ENCODE measurements at places on chromosomes 7 and 10.

GRCh38 chr10:95560278-95561176 is 644 bp downstream of the SORBS1 start:
- no peak for DNase-seq

DNA sequence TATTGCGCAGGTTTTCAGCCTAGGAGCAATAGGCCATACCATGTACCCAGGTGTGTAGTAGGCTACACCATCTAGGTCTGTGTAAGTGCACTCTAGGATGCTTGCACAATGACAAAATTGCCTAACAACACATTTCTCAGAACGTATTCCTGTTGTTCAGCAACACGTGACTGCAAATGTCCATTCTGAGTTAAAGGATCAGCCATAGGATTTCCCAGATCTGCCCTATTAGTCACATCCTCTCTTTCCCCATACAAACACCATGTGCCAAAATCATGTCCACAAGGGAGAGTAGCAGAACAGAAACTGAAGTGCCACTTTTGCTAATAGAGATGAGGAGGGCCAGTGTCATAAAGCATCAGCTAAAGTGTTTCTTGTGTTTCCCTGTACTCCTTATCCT is 42.6 kb upstream of the AMPH start:
- no peak for DNase-seq

DNA sequence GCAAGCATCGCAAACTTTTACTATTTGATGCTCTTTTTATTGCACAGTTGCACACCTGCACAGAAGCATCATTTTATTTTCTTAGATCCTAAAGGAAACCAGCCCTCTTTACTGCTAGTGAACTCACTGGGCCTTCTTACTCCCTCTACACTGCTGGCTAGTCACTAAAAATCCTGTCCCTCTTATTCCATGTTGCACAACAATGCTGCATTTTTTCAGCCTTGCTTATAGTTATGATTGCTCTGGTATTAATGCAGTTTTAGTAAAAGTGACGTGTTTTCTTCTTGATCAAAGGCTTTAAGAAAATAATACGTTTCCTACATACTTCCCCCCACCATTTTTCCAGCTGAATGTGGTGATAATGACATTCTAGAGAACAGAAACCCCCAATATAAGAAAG is 132.9 kb upstream of the FAM3C start:
- no peak for DNase-seq

DNA sequence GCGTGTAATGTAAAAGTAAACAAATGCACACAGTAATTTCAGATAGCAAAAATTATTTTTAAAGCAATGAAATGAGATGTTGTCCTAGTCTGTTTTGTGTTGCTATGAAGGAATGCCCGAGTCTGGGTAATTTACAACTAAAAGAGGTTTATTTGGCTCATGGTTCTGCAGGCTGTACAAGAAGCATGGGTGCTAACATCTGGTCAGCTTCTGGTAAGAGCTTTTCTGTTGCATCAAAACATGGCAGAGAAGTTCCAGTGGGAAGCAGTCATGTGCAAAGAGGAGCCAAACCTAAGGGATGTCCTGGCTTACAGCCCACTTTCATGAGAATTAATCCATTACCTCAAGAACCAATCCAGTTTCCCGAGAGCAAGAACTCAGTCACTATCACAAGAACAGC is 62.9 kb upstream of the MNX1 start:
- DNase-seq: no peak

DNA sequence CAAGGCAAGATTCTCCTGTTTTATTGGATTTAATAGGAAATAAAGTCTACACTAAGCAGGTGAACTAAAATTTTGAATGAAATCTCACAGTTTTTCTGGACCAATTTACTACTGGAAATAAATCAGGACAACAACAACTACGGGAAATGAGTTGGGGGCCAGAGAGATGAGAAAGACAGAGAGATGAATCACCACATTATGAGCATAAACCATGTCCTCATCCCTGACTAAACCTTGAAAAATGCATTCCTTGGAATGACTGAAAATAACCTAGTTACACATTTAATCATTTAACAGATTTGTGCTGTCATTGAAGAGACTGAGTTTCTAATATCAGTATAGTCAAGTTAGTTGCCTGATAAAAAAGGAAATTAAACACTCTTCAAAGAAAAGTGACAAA is 608.4 kb upstream of the KCND2 start:
- DNase-seq: no peak

- DNase-seq: no peak
Observed at GRCh38 chr10:58995058-58995596, 181.3 kb upstream of the PHYHIPL start.

GRCh38 chr10:6136215-6137201 is 47.7 kb downstream of the RBM17 start:
- DNase-seq: no peak

- no peak for DNase-seq
Observed at GRCh38 chr10:74011770-74012169, 13.9 kb downstream of the VCL start.

- no peak for DNase-seq
Observed at GRCh38 chr10:52465202-52465601, 151.1 kb downstream of the DKK1 start.

DNA sequence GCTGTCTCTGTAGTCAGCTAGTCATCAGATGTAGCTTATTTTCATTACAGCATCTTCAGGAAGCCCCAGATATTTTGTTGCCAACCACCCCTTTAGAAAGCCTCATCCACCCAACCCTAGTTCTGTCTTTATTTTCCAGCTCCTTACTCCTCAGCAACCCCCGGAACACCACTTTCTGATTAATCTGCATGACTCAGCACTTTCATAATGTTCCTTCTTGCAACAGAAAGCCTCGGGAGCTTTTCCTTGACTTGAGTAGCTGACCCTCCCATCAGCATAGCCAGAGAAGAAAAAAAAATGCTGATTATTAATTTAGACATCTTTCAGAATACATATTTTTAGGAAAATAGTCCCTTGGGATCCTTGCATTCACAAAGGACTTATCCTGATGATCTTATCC is 244.0 kb upstream of the CXCL12 start:
- peak; percentile 55 for DNase-seq

DNA sequence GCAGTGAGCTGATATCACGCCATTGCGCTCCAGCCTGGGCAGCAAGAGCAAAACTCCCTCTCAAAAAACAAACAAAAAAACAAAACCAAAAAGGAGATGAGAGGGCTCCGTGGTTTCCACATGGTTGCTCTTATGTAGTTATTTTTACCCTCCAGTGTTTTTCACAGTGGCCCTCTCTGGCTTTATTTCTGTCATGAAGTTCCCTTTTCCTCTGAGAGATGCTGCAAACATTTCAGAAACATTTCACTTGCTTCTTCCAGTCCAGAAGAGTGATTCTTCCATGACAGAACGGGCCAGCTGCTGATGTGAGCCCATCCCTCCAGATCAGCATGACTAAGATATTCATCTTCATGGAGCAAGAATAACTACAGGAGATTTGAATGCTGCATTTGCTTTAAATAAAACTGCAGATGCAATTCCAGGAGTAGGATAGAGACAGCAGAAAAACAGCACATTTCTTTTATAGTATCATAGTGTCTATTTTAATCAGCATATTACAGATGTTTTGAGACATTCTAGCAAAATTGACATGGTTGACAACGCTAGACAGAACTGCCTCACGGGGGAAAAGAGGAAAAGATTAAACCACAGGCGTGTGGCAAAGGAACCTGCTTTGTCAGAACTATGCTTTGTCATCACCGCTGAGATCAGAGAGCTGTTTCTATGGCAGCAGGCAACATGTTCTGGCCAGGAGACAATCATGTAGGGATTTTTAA is 40.3 kb downstream of the NRCAM start:
- DNase-seq: peak; percentile 77

- DNase-seq: no peak
Observed at GRCh38 chr10:76168437-76168836, 737.0 kb downstream of the LRMDA start.

- no peak for DNase-seq
Observed at GRCh38 chr10:125812128-125812750, 10.8 kb downstream of the UROS start.

GRCh38 chr10:69317175-69317604 is 38.9 kb downstream of the HK1 start:
- DNase-seq: no peak

DNA sequence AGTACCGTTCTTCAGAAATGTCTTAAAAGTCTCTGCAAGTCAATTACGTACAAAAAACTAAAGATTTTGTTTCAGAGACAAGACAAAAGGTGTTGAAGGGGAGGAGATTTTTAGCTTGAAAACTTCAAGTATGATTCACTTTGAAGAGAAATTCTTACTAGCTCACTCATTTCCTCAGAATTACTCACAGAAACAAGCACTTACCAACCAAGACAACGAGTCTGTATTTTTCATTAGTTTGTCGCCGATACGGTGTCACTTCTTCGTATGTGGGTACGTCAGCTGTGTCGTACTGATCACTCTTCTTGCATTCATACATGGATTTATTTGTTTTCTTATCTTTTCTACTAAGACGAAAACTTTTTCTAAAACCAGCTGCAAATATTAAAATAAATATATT is 90.6 kb upstream of the ODAD2 start:
- DNase-seq: peak; percentile 5

DNA sequence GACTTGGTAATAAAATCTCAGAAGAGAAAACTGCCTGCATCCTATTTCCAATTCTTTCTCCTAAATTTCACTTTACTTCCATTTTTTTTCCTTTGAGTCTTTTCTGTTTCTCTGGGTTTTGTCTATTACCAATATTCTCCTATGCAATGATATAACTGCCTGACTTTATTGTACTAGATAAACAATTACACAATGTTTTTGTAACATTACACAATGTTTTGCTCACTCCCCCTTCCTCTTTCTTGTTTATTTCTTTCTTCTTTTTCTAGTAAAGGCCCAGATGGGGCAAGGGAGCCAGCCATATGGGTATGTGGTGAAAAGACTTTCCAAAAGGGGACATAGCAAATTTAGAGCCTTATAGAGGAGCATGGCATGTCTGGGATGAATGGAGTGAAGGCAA is 278.7 kb upstream of the PHYHIPL start:
- no peak for DNase-seq

- DNase-seq: no peak
Observed at GRCh38 chr7:232410-233248, 40.3 kb downstream of the FAM20C start.

- DNase-seq: no peak
Observed at GRCh38 chr10:51687296-51687695, 12.1 kb downstream of the CSTF2T start.

DNA sequence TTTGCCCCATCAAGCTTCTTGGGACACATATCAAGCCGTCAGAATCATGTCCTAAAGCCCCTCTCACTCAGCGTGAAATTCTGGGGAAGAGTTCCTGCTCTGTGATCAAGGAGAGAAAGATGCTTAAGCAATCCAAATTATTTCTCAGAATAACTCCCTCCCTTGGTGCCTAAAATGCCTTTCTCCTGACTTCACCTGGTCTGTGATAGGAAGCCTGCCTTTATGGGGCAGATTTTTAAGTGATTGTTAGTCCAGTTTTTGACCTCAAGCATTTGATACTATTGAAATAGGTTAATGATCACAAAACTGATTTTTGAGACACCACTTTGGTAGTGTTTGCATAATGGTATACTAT is 76.4 kb upstream of the MAGI2 start:
- no peak for DNase-seq

- DNase-seq: no peak
Observed at GRCh38 chr10:7718685-7719084, 15.6 kb downstream of the ITIH2 start.

DNA sequence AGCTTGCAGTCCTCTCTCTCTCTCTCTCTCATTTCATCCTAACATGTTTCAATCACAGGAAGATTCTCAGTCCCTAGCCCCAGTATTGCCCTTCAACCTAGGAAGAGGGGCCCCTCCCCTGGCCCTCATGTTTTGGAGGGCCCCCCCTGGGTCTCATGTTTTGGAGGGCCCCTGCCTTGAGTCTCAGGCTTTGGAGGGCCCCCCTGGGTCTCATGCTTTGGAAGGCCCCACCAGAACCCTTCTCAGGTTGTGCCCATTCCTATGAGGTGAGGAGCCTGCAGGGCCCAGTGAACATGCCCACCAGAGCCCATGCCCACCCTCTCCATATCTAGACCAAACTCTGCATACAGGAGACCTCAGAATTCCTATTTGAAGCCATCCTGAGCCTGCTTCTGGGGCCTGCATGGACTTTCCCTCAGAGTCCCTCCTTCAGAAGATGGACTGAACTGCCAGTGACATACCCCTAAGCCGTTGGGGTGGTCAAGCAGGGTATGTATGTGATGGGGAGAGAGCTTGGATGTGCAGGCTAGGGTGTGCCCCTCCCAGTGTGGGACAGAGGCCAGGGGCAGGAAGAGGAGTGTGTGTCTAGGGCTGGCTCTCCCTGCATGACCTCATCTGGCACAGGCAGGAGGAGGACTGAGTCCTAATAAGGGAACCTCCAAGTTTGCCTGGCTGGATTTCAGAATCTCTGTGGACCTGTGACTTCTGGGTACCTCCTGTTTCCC is 8.1 kb upstream of the VDAC2 start:
- DNase-seq: peak; percentile 14

- DNase-seq: no peak
Observed at GRCh38 chr7:12683678-12684585, 3.5 kb upstream of the ARL4A start.

DNA sequence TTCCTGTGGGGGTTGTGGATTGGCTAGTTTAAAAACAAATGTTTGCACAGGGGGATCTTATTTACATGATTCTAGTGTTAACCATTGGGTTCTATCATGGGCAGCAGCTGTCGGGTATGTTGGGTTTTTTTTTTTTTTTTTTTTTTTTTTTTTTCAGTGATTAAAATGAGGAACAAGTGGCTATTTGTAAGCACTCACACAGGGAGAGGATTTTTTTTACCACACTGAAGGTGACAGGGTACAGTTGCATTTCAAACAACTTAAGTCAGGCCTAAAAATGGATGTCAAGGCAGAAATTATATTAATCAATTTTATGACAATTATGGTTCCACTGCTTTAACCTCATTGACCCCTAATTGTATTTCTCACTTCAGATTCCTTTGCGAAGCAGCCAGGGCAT is 92.8 kb downstream of the CD36 start:
- no peak for DNase-seq

- no peak for DNase-seq
Observed at GRCh38 chr10:7484456-7485243, 73.8 kb upstream of the SFMBT2 start.

GRCh38 chr10:126250527-126251310 is 137.6 kb downstream of the ADAM12 start:
- DNase-seq: no peak

- no peak for DNase-seq
Observed at GRCh38 chr10:58017719-58018367, 249.9 kb downstream of the IPMK start.

DNA sequence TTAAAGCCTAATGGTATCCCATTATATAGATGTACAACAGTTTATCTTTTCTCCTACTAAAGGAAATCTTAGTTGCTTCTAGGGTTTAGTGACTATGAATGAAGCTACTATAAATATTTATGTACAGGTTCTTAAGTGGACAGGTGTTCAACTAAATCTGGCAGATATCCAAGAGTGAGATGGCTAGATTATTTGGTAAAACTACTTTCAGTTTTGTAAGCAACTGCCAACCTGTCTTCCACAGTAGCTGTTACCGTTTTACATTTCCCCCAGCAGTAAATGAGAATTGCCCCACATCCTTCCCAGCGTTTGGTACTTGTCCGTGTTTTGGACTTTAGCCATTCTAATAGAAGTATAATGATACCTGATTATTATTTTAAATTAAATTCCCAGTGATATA is 144.9 kb upstream of the MAGI2 start:
- DNase-seq: no peak
